ENCODE measurements at places on chromosomes 2 and 18.
A peak's percentile ranks its signal among the peaks of the same experiment; 100 is the strongest.

- no peak for DNase-seq
Observed at GRCh38 chr18:56146565-56146964, 491.8 kb downstream of the TXNL1 start.

DNA sequence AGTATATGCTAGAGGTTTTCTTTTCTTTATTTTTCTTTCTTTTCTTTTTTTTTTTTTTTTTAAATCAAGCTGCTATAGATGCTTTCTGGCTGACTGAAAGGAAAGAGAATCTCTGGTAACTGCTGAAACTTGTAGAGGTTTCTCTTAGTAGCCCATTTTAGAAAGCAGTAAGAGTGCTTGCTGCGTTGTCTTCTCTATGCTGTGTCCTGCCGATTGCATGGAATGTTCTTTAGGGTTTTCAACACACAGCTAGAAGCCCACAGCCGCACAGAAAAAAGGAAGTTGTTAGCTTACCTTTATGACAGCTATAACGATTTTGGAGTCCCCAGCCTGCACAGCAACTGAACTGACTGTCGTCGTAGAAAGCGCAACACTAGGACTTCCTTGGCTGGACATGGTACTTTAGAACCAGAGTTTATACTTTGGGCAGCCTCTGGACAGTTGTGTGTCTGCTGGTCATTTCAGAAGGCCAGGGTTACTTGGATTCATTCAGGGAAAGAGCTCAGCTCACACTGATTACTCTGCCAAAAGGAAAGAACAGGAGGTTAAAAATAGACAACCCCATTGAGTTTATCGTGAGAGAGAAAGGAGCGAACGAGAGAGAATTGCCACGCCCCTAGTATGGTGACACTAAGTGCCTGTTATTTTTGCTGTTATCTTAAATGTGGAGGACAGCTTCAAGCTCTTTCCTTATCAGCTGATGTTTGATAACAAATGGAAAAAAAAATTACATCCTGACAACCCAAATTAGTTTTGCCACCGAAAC, at the start of gene CCDC141:
Gene CCDC141, minus strand, starts transcription at position 592 of the 766 bp plus-strand sequence. Its CDS starts 196 bp downstream, at position 396.
- peak; percentile 31 for DNase-seq

GRCh38 chr2:62363166-62363565, 142.8 kb downstream of the TMEM17 start:
- DNase-seq: peak; percentile 76

DNA sequence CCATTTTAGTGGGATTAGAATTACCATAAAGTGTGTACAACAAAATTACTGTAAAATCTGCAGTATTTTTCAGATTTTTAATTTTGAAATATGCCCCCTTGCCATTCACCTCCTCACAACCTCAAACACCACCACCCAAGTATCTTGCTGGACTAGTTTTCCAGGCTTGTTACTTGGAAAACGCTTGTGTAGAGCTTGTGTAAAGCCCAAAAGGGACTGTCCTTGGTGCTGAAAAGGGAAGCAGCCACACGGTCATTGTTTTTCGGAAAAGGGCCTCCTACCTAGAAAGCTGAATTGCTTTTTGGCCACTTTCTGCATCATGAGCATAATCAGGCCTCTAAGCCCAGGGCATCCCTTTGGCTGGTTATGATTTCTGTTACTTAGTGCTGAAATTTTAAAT, 563.4 kb downstream of the LRRTM4 start:
- DNase-seq: no peak

DNA sequence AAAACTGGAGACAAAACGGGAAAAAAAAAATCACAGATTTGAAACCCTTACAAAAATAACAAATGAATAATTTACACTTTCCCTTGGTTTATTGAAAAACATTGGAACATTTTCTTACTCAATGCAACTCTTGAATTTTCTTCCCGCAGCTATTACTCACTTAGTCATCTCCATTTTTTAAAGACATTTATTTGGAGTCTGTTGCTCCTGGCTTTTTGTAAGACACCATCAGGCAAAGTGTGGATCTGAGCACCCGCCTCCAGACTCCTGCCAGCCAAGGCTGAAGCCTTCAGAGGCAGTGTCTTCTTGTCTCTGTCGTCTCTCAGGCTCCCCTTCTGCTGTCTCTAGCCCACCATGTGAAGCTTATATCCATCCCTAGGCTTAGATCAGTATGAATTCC, 46.2 kb downstream of the TRIB2 start:
- DNase-seq: no peak

DNA sequence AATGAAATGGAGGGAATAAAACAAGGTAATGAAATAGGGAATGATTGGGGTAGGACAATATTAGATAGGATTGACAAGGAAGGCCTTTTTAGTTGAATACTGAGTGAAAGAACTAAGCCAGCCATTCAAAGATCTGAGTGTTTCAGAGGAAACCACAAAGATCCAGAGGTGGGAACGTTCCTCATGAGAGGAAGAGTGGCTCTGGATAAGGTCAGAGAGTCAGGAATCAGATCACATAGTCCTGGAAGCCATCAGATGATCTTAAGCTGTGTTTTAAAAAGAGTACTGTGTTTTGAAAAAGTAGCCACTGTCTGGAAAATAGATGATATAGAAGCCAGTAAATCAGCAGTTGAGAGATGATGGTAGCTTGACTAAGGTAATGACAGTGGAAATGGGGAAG, 11.8 kb downstream of the TTLL4 start:
- no peak for DNase-seq

DNA sequence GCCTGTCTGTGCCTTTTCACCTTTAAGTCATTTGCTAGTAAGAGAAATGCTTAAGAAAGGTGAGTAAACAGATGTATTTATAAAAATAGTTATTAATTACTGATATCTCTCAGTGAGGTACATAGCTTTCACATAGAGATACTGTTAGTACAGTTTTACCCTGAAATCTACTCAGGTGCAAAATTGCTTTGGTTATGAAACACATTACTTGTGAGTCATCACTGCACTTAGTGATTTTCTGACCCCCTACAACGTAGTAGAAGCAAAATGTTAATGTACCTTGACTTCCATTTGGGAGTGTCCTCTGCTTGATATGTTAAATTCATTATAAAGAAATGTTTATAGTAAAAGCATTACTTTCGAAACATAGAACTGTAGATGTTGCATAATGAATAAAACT, 6.5 kb downstream of the GLS start:
- peak; percentile 31 for DNase-seq

- no peak for DNase-seq
Observed at GRCh38 chr2:177519534-177520115, 127.1 kb downstream of the AGPS start.

DNA sequence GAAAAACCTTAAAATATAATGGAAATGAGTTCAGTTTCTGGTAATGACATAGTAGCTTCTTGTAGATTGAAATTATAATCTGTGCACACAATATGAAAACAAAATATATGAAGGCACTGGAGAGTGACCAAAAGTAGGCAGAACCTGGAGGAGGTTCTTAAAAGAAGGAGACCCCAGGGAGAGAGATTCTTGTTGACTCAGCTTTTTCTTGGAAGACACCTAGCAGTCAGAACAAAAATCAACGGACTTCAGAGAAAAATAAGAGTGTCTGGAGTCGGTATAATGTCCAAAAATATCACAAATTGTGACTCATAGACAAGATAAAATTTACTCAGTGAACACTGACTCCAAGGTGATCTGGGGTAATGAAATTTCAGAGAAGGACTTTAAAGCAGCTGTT, 286.5 kb downstream of the CCDC178 start:
- DNase-seq: no peak

- no peak for DNase-seq
Observed at GRCh38 chr2:120401275-120402066, 55.5 kb downstream of the INHBB start.
